IMR-90 (cell line): ENCODE measurements at places on chromosomes 11 and 22.

DNA sequence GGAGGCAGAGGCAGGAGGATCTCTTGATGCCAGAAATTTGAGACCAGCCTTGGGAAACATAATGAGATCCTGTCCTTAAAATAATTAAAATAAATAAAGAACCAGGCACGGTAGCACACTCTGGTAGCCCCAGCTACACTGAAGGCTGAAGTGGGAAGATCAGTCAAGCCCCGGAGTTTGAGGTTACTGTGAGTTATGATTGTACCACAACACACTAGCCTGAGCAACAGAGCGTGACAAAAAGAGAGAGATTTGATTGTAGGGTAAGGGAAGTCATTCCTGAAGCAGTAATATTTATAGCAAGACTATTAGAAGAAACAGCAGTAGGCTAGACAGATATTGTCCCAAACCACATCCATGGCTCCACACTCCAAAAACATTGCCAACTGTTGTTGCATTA lies 1408.4 kb upstream of the TENM4 start:
- no peak for DNase-seq

GRCh38 chr11:123145220-123145619 lies 49.8 kb downstream of the CLMP start:
- DNase-seq: peak; percentile 87

DNA sequence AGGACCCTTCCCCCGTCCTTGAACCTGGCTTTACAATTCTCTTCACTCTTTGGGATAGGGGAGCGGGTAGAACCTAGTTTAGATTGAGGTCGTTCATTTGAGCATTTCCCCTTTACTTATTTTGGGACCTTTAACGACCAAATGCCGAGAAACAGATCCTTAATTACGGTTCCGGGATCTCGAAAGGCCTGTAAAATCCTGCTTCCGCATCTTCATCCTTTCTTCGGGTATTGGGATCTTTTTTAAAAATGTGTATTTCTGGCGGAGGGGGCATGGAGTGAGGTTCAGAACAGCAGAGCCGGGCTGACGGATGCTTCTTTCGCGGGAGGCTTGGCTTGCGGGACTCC lies 395 bp upstream of the HIPK3 start:
- no peak for DNase-seq

- peak; percentile 65 for DNase-seq
Measured at GRCh38 chr11:28537822-28538221, 429.6 kb downstream of the METTL15 start.

- DNase-seq: no peak
Measured at GRCh38 chr22:39567135-39567946, 3.2 kb upstream of the CACNA1I start.

DNA sequence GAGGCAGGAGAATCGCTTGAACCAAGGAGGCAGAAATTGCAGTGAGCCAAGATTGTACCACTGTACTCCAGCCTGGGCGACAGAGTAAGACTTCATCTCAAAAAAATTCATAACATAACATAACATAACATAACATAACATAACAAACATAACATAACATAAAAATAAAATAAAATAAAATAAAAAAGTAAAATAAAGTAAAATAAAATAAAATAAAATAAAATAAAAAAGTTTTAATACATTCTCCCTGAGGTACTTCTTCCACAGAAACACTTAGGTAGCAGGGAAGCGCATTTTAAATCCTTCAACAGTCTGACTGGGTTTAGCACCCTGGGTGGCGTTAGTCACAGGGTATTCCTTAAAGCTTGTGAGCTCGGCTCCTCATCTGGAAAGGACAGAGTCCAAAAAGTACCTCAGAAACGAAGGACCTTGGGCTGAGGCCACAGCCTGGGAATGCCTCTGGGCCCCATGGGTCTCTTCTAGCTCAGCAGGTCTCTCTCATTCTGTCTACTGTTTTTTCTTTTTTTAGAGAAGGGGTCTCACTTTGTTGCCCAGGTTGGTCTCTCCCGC lies 41.7 kb downstream of the MICAL3 start:
- DNase-seq: no peak

DNA sequence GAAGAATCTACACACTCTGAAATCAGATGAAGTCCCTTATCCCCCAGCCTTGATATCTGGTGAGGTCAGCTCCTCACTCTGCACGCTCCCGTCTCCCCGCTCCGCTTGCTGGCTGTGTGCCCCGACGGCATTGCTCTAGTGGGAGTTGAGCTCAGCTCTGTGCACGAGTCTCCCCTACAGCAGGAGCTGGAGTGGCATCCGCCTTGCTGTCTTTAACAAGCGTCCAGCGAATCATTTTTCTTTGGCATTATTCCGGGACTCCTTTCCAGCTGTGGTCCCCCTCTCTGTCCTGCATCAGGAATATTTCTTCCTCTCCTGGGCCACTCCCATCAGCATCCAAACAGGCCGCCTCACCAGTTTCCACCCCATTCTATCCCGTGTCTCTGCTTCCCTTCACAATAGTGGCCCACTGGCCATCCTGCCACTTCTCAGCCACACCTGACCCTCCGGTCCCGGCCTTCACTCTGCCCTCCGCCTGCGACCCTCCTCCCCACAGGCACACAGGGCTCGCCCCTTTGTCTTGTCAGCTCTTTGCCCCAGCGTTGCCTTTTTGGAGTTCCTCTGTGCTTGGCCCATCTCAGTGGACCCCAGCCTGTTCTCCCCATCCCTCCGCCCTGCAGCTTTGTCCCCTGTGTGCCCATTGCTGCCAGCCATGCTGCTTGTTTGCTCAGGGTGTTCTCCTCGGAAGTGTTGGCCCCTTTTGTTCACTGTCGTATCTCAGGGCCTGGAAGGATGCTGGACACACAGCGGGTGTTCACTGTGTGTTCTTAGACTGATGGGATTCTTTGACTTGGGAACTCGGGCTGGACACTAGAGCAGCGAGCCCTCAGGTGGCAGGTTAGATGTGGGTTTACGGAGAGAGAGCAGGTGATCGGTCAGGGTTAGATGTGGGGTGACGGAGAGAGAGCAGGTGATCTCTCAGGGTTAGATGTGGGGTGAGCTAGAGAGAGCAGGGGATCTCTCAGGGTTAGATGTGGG lies 441.8 kb downstream of the TBC1D22A start:
- DNase-seq: no peak

DNA sequence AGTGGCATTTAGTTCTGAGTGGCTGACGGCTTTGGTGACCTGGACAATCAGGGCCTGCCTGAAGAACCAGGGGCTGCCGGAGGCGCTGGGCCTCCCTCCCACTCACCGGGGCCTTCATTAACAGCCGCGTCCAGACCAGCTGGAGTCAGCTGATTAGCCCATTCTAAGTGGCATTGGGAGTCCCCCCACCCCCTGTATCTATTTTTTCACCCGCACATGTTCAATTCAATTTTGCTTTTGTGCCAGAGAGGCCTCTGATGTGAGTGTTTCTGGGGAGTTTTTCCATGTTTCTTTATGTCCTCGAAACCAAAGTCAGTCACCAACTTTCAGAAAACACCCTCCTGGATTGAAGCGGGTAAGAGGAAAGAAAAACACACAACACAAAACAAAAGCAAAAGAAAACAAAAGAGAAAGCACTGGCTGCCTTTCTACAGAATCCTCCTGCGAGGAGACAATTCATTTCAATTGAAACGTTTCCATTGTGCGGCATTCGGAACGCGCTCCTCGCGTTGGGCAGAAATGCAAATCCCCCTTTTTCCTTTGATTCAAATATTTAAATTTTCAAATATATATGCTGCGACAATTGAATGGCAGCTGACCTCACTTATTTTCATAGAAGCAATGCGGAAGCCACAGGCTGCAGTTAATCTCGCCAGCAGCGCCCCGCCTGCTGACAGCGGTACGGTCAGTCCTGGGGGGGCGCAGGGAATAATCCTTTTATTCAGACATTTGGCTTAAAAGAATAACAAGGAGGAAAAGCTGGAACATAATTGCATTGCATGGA lies 17.7 kb downstream of the CDKN1C start:
- DNase-seq: no peak
